ENCODE measurements at places on chromosomes 5 and 9. TPM values are rescaled to one million over a fixed set of nuclear protein-coding genes. Genes with fewer than 3 reads are reported as not detected.

- no peak for DNase-seq
These were observed 34.0 kb downstream of the KIAA1958 start for GRCh38 chr9:112520656-112521055.

- no peak for DNase-seq
These were observed 39.2 kb upstream of the SHOC1 start for GRCh38 chr9:111833941-111834340.

DNA sequence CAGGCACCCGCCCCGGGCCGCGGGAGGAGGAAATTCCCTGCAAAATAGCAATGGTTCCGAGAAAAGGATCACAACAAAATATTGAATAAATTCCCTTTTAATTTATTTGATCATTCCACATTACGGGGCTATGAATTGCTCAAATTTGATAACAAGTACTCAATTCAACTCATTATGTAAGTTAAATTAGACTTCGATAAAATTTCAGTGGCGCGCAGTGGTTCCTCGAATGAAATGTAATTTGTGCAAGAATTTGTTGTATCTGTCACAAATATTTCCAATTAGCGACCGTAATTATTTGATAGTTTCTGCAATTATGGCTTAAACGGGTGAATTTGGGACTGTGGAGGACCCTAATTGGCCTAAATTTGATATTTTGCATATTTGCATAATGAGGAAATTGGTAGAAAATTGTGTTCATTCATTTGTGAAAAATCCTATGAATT lies 76.0 kb upstream of the TBCA start:
- DNase-seq: no peak

DNA sequence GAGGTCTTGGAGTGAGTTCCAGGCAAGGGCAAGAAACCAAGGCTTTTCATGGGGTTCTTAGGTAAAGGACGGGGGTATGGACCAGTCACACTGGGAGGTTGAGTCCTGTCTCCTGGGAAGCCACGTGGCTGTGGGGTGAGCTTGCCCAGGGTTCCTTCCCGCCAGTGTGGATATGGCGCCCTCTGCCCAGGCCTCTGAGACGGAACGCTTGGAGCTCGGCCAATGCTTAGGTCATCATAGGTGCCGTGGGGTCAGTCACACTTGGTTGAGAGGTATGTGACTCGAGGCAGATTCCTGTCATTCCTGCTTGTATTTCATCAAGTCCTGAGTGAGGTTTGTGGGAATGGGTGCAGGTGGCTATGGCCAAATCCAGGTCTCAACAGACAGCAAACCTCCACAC lies 46.2 kb downstream of the TENT4A start:
- peak; percentile 12 for DNase-seq

- no peak for DNase-seq
These were observed 334.0 kb downstream of the ARHGEF28 start for GRCh38 chr5:73960023-73960422.

GRCh38 chr5:158569534-158569933 lies 530.2 kb downstream of the EBF1 start:
- DNase-seq: no peak

- no peak for DNase-seq
These were observed 8.9 kb downstream of the IFNE start for GRCh38 chr9:21473236-21473635.

GRCh38 chr5:18101532-18101931 lies 467.3 kb downstream of the TAF11L14 start:
- no peak for DNase-seq

- DNase-seq: peak; percentile 65
These were observed 433.4 kb upstream of the BRINP1 start for GRCh38 chr9:119802621-119803020.

DNA sequence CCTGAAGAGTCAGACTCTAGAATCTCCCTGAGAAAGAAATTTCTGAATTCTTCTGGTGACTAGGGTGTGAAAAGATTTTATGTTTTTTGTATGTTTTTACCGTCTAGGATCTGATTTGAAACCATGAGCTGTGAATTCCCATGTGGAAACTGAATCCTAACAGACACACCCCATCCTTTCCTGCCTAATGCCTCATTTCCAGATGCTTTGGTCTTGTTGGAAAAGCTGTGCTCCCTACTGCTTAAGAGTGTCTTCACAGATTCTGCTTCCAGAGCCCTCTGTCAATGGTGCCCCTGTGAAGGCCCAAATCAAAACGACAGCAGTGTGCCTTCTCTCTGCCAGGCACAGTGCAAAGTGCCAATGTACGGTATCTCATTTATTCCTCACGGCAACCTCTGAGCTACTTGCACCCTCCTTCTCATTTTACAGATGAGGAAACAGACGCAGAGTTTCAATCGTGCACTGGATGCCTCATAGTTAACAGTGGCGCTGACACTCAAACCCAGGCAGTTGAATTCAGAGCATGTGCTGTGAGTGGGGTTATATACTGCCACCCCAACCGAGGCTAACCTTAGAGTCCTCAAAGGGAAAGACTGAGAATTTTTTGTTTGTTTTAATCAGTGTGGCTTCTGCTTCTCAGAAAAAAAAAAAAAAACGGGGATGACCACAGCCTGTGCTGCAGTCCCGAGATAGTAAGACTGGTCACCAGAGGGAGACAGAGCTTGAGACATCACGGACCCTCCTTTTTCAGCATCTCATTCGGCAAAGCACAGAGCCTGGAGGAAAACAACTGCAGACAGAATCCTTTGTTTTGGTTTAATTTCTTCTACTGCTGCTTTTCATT lies 188.4 kb downstream of the SNCAIP start:
- DNase-seq: peak; percentile 50

GRCh38 chr5:156182174-156182967 lies 144.6 kb upstream of the SGCD start:
- DNase-seq: no peak

The MEF2C gene
- 29.8 TPM for total RNA-seq

The MSANTD3 gene
- total RNA-seq: 78.2 TPM

The RASEF gene
- 1.7 TPM for total RNA-seq

The SPINK6 gene
- 0.52 TPM for total RNA-seq

The NIPAL4 gene
- 0.32 TPM for total RNA-seq

The GKAP1 gene
- total RNA-seq: 6.8 TPM

The LURAP1L gene
- 21.5 TPM for total RNA-seq

The RPL37 gene
- 4,417 TPM for total RNA-seq

The ZFP2 gene
- 0.35 TPM for total RNA-seq

The GPR150 gene
- total RNA-seq: not detected

All from NCI-H460 (cell line).